ENCODE measurements at places on chromosomes 2 and 18.

GRCh38 chr2:54274781-54275242 is 18.8 kb upstream of the TSPYL6 start:
- DNase-seq = no peak

- no peak for DNase-seq
Observed at GRCh38 chr2:54473851-54474250, 17.7 kb downstream of the SPTBN1 start.

DNA sequence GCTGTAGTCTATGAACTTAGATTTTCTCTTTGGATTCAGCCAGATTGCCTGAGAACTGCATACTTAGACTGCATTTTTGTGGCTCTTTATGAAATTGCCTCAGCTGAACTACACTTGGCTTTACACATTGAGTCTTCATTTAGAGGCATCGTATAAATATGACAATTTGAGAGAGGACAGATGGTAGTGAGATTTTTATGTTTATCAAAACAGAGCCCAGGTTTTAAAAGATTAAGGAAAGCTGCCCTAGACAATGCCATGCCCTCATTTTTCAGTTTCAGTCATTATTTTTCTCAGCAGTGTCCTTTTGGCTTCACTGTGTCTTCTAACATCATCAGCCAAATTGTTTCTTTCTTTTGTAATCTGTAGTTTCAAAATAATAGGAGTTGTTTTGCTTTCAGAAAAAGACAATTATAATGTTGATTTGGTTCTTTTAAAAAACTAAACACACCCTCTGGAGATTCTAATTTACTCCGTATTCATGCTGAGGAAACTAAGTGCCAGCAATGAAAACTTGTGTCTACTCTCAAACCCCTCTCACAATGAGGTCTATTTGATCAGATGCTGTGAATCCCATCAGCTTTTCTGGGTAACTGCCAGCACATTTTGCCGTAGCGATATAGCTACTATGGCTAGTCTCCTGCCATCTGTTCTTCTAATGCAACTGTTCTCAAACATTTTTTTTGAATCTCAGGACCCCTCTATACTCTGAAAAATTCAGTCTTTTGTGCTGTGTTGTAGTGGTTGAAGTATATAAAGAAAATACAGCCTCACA is 46.2 kb downstream of the TWSG1 start:
- DNase-seq = no peak

DNA sequence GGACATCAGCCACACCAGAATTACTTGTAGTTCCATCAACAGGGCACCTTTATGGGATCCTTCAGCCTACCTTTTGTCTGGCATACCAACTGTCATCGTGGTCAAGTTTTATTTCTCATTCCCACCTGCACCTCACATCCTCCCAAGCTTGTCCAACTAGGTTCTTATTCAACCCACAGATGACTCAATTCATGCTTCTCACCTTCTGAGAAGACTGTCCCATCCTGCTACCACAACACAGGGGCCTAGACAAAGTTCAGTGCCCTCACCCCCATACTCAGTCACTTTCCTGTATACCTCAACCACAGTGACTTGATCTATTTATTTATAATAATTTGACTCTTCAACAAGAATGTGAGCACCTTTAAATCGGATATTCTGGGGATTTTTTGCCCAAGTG is 114.4 kb upstream of the ACVR1C start:
- no peak for DNase-seq

DNA sequence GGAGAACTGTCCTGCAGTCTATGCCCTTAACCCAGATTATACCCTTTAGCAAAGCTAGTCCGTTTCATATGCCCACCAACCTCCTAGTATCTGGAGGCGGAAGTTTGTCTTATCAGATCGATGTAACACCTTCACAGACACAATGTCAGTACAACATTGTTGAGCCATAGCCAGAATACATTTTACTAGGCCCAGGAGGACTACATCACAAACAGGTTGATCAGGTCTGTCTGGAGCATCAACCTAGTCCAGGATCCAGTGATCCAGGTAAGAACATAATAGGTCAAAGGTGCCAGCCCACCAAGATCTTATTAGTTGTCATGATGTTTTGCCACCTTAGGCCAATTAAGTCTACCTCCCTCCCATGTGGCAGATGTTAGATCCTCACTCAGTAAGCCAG is 2.0 kb upstream of the TPRKB start:
- DNase-seq = no peak

- no peak for DNase-seq
Observed at GRCh38 chr18:46398625-46399024, 258.4 kb downstream of the LOXHD1 start.

- no peak for DNase-seq
Observed at GRCh38 chr2:188146888-188147287, 144.8 kb upstream of the GULP1 start.

GRCh38 chr2:201151127-201151981 is 31.6 kb upstream of the CASP10 start:
- DNase-seq = no peak

- no peak for DNase-seq
Observed at GRCh38 chr2:197954328-197954727, 149.9 kb downstream of the PLCL1 start.

DNA sequence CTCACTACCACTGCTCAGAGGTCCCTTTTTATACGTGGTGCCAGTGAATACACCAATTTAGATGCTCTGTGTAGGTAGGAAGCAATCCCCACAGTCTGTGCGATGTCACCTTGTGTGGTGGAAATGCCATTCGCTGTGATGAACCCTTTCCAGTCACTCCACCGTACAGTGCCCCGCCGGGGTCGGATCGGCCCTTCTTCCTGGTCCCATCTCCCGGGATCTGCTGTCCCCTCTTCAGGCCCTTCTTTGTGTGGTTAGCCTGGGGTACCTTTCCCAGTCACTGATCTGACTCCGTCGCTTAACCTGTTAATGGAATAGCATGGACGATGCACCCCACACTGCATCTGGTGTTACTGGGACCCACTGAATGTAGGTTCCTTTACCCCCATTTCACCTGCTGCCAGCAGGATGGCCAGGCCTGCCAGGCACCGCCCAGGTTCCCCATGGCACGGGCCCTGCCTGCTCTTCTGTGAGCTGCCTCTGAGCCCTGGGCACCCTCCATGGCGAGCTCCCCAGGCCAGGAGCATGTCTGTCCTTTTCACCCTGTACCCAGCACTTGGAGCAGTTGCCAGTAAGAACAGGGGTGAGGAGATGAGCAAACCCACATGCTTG is 18.0 kb downstream of the TWIST2 start:
- no peak for DNase-seq

DNA sequence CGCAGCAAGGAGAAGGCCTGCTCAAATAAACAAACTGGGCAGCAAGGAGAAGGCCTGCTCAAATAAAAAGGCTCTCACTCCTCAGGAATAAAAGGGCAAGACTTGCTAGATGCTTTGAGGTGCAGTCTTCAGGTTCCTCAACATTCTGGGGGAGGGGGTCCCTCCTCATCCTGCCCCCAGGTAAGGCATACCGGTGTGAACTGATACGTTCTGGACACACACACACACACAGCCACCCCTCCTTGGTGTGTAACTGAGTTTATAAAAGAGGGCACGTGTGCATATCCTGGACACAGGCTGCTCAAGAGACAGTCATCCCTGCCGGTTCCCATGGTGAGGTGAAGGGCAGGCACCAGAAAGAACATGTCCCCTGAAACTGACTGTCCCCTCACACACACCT is 4.5 kb downstream of the TEX261 start:
- no peak for DNase-seq

GRCh38 chr2:141856215-141856919 is 274.4 kb downstream of the LRP1B start:
- no peak for DNase-seq

GRCh38 chr2:226114436-226114835 is 685.2 kb downstream of the IRS1 start:
- DNase-seq = no peak

- no peak for DNase-seq
Observed at GRCh38 chr2:132615329-132616085, 54.5 kb downstream of the LYPD1 start.

DNA sequence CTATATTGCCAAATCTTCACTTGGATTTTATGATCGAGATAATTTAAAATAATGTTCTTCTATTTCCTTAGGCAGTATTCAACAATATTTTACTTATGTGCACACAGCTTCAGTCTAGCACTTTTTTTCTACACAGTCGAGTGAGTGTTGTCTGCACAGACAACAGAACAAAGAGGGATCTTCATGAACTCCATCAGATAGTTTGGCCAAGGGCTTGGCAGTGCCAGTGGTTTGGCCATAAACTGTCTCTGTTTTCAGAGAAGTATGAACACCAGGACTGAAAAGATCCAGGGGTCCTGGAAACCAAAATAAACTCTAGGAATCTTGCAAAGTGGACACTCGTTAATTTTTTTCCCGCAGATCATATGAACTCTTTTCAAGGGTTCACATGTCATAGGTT is 547.3 kb downstream of the PLCL1 start:
- no peak for DNase-seq

DNA sequence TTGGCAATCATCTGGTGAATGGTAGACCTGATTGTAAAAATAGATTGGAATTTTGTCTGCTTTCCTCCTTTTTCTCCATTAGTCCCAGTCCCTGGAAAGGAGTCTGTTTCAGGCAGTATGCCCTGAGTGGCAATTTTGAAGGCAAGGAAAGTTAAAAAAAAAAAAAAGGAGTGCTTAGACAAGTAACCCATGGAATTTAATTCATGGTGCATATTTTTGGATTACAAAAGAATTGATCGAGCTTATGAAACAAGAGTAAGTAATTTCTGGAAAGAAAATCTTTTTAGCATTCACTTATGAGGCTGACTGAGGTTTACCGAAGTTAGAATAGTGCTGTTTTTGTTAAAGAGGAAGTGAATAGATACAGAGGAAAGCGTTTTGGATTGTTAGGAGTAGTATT is 29.4 kb upstream of the TMEM178A start:
- DNase-seq = no peak

- DNase-seq = no peak
Observed at GRCh38 chr2:223768179-223768578, 69.2 kb downstream of the AP1S3 start.

GRCh38 chr2:9188823-9189222 is 17.8 kb upstream of the ASAP2 start:
- DNase-seq = no peak

DNA sequence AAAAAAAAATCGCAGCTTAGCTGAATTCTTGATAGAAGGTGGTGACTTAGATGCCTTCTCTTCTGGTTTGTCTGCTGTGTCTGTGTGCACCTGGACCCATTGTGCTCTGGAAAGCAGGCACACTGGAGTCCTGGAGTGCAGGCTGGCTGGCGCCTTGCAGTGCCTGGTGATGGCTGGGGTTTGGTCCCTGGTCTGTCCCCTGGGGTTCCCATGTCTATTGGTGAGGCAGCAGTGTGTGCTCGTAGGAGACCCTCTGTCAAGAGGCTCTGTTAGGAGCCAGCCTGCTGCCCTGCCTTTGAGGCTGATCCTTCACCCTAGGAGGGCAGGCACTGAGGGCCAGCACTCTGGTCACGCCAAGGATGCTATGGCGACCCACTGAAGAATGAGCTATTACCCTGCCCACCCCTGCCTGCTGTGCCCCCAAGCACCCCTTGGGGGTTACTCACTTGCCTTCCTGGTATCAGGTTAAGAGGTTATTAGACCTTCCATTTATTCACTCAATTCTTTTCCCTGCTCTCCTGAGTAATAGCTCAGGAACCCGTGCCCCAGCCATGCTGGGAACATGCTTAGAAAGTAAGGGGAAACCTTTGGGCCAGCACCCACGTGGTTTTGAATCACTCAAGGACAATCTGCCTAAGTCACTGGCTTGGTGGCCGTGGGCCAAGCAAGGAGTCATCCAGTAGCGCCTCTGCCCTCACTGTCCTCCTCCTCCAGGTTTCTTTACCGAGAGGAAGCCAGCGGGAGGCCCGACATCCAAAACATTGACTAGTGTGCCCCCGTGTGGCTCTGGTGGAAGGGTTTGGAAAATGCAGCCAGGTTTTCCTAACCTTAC is 284.5 kb downstream of the PRKCE start:
- peak; percentile 19 for DNase-seq

Data from activated T-cell treated with anti-CD3 and anti-CD28 coated beads for 24 hours (primary cell).